ENCODE measurements at places on chromosomes 16 and 17. TPM values are rescaled to one million over a fixed set of nuclear protein-coding genes. Genes with fewer than 3 reads are reported as not detected.

The KRT25 gene
- total RNA-seq = not detected

The SLC16A11 gene
- not detected for total RNA-seq

The GP1BA gene
- total RNA-seq = not detected

The KIF18B gene
- total RNA-seq = 36.8 TPM

The CDH13 gene
- 0.01 TPM for total RNA-seq

The PMFBP1 gene
- 0.16 TPM for total RNA-seq

Data from A549 treated with AZD2906 at 1 μM for 4 hours (cell line).